COR-L47 (cell line): ENCODE measurements at places on chromosomes 6 and 20.

- DNase-seq: no peak
Observed at GRCh38 chr6:12751694-12752325, 35.2 kb downstream of the PHACTR1 start.

DNA sequence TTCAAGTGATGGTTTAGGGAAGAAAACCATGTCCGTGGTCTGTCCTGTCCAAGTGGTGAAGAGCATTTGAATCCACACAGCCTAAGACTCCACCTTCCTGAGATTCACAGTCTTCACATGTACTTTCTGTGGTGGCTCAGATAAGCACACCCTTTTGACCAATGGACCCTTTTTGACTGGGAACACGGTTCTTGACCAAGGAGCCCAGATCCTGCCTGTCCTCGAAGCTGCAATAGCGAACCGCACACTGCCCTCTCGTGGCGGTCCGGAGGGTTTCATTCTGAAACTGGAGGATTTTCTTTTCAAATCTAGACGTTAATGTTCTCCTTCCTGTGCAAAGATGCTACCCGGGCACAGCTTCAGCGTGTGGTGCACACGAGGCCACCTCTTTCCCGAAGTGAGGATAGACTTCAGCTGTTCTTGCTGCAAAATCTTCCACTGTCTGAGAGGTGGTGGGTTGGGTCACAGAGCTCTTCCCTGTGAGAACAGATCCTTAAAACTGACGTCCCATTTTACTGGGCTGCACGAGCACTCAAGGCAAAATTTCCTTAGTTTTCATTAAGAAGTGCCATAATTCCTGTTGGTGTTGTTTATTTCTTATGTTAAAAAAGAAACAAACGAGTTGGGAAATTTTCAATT, 90.5 kb downstream of the SYNJ2 start:
- DNase-seq: peak; percentile 16

GRCh38 chr6:33209856-33210255, 1.6 kb downstream of the RING1 start:
- no peak for DNase-seq

GRCh38 chr6:166575205-166575604, 11.3 kb downstream of the RAMACL start:
- no peak for DNase-seq

GRCh38 chr20:38114353-38114791, 50.7 kb downstream of the TGM2 start:
- DNase-seq: no peak

- DNase-seq: no peak
Observed at GRCh38 chr6:15776458-15776980, 113.7 kb upstream of the DTNBP1 start.

DNA sequence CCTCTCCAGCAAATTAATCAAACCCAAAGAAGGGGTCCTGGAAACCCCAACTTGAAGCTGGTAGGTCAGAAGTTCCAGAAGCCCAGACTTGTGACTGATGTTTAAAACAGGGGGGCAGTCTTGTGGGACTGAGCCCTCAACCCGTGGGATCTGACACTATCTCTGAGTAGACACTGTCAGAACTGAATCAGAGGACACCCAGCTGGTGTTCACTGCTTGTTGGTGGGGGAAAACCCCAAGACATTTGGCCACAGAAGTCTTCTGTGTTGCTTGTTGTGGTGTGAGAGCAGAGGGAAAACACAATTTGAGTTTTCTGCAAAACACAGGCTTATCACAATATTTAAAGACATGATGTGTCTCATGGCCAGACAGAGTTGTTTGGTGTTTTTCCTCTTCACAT, 29.9 kb downstream of the KIF13A start:
- no peak for DNase-seq

GRCh38 chr20:53829724-53830521, 236.3 kb upstream of the ZNF217 start:
- DNase-seq: no peak

- DNase-seq: no peak
Observed at GRCh38 chr6:127630800-127631199, 53.8 kb downstream of the C6orf58 start.

- DNase-seq: no peak
Observed at GRCh38 chr6:139016337-139017213, 12.0 kb upstream of the ABRACL start.

GRCh38 chr6:134689641-134690040, 260.3 kb downstream of the ALDH8A1 start:
- no peak for DNase-seq

DNA sequence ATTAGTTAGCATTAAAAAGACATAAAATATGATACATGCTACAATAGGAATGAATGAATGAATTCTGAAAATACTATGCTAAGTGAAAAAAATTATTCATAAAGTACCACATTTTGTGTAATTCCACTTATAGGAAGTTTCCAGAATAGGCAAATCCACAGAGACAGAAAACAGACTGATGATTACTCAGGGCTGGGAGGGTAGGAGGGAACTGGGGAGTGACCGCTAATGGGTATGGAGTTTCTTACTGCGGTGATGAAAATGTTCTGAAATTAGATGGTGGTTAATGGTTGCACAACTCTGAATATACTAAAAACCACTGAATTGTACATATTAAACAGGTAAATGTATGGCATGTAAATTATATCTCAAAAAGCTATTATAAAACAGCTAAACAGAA, 22.6 kb downstream of the FERMT1 start:
- DNase-seq: no peak

GRCh38 chr20:51565298-51566144, 23.0 kb upstream of the NFATC2 start:
- DNase-seq: no peak

DNA sequence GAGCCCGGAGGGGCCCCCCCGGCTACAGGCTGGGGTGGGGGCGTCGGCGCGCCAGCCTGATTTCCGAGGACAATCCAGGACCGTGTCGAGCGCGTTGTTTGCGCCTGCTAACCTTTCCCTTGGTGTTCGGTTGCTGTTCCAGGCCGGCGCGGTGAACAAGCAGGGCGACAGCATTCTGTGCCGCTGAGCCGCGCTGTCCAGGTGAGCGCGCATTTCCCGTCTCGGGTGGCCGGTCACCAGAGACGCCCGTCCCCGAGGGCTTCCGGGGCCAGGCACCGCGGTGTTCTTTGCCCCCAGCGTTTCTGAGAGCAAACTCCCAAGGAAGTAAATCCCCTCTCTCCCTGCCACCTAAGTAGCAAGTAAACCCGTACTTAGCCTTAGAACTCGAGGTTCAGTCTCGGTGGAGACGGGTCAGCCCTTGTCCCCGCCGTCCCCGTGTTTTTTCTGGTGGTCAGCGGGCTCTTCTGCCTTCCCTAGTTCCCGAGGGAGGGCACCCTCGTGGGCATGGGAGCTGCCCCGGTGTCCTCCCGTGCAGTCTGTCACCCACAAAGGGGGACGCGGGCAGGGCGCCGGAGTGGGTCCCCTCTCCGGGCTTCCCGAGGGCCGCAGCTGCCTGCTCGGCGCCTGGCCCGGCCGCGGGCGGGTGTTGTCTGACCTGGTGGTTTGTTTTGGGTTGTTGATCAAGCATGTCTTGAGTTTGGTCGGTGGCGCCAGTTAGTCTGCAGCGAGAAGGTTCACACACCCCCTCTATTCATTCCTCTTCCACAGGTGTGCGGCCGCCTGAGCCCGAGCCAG, 1.5 kb downstream of the ID4 start:
- DNase-seq: peak; percentile 81

- no peak for DNase-seq
Observed at GRCh38 chr6:13275435-13275989, 52.8 kb downstream of the TBC1D7 start.

GRCh38 chr6:137087902-137088301, 43.1 kb upstream of the IL20RA start:
- DNase-seq: no peak

DNA sequence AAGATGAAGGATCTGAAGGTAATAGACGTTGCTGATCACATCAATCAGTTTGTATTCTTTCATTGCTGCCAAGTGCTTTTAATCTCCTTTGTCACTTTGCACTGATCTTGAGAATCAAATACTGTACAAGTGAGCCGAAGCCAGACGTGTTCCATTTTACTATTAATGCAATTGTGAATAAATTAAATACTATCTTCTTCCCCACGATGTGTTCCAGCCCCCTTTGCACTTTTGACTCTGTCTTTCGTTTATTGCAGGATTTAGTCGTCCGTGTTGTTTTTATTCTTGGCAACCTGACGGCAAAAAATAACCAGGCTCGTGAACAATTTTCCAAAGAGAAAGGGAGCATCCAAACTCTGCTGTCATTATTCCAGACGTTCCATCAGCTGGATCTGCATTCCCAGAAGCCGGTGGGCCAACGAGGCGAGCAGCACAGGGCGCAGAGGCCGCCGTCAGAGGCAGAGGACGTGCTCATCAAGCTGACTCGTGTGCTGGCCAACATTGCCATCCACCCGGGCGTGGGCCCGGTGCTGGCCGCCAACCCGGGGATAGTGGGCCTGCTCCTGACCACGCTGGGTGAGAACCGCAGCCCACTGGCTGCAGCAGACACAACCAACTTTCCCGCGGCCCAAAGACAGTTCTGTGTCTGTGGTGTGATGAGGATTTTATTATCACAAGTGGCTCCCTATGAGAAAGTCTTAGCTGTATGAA, 104.7 kb downstream of the ARMC2 start:
- no peak for DNase-seq

- DNase-seq: no peak
Observed at GRCh38 chr20:32894026-32894483, 35.3 kb downstream of the EFCAB8 start.

- DNase-seq: no peak
Observed at GRCh38 chr6:117677553-117678141, 2.4 kb downstream of the NUS1 start.

DNA sequence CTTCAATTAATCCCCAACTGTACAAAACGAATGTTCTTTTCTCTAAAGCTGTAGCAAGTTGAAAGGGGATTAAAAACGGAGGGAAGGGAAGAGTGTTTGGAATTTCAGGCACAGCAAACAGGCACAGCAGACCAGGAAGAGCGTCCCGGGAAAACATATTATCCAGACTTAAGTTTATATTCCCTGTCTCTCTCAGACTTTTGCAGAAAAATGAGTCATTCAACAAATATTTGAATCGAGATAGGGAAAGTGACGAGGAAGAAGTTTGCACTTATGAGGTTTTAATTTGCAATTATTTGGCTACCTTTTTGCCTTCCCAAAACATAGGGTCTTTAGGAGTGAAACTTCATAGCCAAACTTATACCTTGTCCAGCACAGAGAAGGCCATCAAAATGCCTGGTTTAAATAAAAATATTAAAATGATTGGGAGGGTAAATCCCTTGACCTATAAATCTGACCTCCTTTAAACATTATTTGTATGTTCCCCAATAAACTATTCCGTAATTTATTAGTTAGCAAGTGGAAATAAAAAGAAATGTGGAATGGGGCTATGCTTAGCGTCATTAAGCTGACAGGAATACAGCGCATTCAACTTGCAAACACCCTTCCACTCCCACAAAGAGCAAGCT, 16.0 kb downstream of the HFE start:
- DNase-seq: no peak

DNA sequence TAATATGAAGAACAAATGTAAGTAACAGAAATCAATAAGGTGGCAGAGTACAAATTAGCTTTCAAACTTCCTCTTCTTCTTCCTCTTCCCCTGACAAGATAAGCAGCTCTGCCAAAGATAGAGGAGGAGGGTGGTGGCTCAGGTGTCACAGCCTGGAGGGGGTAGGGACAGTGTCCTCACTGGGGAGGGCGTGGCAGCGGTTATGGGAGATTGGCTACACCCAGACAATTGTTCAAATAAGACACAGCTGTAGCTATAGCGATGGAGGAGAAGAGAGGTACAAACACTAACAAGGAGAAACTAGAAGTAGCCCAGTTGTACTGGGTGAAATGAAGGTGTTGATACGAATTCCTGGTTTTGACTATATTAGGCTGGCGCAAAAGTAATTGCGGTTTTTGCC, 198.5 kb downstream of the TBXT start:
- DNase-seq: no peak

DNA sequence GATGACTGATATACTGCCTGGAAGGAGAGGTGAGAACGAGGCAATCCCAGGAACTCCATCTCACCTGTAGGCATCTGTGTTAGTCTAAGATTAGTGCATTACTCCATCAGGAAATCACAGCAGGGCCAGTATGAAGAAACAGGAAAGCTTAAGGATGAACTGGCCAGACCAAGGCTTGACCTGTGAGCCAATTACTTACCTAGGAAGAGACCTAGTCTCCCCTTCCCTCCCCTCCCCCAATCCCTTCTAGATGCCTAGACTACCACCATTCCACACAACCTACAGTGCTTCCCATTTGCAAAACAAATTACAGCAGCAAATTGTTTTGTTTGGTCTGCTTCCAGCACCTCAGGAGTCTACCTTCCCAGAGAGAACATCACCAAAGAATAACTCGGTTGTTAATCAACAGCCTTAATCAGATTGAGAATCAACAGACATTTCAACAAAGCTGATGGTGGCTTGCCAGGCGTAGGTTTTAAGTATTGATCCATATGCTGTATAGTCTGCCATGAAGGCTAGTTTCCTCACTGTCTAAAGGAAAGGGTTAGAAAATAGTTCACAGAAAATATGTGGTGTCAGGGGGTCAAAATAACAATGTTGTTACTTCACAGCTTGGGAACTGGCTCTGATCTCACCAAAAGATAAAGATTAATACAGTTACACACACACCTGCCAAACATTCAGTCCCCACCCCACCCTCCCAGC, 10.1 kb downstream of the PKHD1 start:
- DNase-seq: no peak

DNA sequence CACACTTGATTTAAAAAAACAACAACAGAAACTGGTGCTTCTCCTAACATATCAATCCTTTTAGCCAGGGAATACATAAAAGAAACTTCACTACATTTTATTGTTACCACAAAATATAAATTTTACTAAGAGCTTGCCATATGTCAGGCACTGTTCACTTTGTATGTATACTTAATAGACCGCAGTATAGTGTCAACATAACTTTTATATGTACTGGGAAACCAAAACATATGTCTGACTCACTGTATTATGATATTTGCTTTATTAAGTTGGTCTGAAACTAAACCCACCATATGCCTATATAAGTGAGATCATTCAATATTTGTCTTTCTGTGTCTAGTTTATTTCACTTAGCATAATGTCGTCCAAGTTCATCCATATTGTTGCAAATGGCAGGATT, 108.4 kb downstream of the KLHL32 start:
- DNase-seq: no peak
